Stimulated activated CD8-positive, alpha-beta memory T cell treated with anti-CD3 and anti-CD28 coated beads, Interleukin-15, amount 100 ng/mL, for 24 hours (primary cell): ENCODE measurements at places on chromosomes 7 and 10.

GRCh38 chr10:123755061-123755460 is 88.9 kb downstream of the GPR26 start:
- no peak for DNase-seq

DNA sequence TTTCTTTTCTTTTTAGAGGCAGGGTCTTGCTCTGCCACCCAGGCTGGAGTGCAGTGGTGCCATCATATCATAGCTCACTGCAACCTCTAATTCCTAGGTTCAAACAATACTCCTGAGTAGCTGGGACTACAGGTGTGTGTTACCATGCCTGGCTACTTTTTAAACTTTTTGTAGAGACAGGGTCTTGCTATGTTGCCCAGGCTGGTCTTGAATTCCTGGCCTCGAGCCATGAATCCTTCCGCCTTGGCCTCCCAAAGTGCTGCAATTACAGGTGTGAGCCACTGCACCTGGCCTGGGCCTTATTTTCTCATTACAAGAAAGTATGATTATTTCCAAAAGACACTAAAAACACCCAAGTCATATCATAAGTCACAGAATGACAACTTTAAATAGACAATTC is 106.6 kb downstream of the CDK6 start:
- DNase-seq = no peak

GRCh38 chr7:123360631-123361030 is 160.9 kb upstream of the SLC13A1 start:
- DNase-seq = no peak

DNA sequence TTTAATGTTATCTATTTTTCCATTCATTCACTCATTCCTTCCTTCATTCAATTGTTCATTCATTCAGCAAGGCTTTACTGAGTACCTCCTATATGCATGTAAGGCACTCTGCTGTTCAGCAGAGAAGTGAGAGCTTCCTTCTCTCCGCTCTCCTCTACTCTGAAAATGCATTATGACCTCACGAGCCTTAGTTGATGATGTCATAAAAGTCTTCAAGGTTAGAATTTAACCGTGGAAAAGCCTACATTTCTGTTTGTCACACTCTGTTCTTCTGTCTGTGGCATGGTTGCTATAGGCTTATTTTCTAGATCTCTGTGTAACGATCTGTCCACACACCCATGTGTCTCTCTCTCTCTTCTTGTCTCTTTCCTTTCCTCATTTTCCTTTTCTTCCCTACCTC is 17.1 kb downstream of the ODAD2 start:
- DNase-seq = no peak

GRCh38 chr7:5424749-5425506 is 1.3 kb upstream of the TNRC18 start:
- DNase-seq = no peak

DNA sequence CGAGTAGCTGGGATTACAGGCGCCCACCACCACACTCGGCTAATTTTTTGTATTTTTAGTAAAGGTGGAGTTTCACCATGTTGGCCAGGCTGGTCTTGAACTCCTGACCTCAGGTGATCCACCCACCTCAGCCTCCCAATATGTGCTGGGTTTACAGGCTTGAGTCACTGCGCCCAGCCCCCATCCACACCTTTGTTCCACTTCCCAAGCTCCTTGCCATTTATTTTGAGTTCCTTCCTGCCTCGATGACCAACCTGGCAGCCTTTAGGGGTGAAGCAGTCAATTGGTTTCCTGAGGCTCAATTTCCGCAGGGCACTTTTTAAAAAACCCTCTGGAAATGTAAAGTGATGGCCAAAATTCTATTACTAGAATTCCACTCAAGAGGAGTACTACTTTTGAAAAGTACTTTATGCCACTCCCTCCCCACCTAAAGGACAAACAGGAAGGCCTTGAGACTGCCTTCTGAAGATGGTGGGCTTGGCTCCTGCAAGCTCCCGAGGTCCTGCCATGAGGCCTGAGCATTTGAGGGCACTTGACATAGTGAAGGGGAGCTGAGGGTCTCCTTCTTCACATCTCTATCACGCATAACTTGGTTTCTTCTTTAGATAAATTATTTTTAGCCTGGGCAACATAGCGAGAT is 32.5 kb upstream of the RBM33 start:
- no peak for DNase-seq

GRCh38 chr10:58435297-58435985 is 50.2 kb downstream of the TFAM start:
- DNase-seq = no peak

DNA sequence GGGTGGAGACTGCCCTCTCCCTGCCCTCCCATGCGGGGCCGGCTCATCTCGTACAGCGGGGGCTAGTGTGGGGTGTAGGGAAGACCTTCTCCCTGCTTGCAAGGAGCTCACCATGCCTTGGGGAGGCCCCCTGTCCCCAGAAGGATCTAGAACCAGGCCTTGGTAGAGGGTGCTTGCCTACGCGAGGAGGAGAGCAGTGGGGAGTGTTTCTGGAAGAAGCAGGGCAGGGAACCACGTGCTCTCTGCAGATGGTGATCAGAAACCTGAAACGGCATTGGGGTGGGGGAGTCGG is 2.7 kb downstream of the MAFK start:
- DNase-seq = no peak

DNA sequence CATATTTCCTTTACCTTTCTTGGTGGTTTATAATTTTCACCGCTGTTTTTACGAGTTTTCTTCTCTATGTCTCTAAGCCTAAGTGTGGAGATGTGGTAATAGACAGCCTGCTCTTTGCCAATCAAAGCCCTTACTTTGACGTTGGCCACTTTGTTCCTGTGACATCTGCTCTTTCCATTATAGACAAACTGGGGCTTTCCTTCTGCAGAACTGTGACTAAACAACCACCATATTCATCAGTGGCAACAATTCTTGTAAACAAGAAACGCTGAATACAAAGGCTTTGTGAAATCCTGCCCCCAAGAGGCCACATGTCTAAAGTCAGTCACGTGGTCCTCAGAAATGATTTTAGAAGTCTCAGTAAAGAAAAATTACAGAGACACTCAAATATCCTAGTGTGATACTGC is 59.6 kb upstream of the CAPZA2 start:
- no peak for DNase-seq

- no peak for DNase-seq
Measured at GRCh38 chr10:5457741-5458140, 41.6 kb downstream of the CALML5 start.

DNA sequence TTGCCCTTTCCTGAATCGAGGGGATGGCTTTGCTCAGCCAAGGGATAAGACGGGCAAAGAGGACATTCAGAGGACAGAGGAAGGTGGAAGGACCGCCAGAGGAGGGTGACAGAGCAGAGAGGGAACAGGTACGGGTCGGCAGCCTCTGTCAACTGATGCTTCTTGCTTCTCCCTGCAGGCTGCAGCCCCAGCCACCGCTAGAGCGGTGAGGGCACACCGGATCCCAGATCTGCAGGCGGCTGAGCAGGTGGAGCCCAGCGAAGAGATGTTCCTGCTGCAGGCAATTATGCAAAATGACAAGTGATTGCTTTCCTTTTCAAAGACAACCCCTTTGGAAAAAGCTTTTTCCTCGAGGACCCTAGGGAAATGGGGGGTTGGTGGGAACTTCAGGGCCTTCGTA is 181.9 kb upstream of the ANKRD30A start:
- DNase-seq = no peak

GRCh38 chr10:27620430-27621397 is 116.6 kb downstream of the RAB18 start:
- no peak for DNase-seq

GRCh38 chr7:41628901-41629300 is 74.0 kb downstream of the INHBA start:
- no peak for DNase-seq

DNA sequence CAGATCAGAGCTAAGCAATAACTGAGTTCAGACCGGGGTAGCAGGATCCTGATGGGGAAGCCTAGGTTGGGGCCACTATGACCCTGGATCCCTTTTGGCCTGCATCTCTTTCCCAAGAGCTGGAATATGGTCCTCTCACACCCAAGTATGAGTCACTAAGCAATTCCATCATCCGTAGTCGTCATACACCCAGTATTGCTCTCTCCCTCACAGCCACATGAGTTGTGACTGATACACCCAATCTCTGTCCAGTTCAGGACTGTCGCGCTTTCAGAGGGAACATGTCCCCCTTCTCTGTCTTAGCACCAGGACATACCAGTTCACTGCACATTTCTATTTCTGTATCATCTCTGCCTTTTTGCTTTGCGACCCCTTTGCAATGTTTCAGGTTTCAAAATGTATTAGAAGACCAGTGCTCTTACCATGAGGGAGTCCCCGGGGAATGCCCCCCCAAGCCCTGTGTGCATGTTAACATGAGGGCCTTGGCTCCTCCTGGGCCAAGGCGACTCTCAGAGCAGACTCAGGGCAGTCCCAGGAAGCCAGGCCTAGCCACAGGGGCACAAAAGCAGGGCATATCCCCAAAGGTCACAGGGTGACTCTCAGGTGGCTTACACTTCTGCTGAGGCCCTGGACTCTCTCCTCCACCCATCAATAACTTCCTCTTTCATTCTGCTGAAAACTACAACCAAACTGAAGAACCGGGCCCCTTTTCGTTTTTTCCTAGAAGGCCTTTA is 75.3 kb upstream of the SAMD8 start:
- DNase-seq = no peak

- DNase-seq = no peak
Measured at GRCh38 chr7:418636-419280, 100.9 kb downstream of the PDGFA start.

GRCh38 chr10:70832852-70833528 is 17.2 kb downstream of the SGPL1 start:
- no peak for DNase-seq

- no peak for DNase-seq
Measured at GRCh38 chr10:95820363-95820762, 64.4 kb downstream of the ENTPD1 start.

GRCh38 chr7:158302274-158303070 is 285.2 kb downstream of the PTPRN2 start:
- DNase-seq = no peak

DNA sequence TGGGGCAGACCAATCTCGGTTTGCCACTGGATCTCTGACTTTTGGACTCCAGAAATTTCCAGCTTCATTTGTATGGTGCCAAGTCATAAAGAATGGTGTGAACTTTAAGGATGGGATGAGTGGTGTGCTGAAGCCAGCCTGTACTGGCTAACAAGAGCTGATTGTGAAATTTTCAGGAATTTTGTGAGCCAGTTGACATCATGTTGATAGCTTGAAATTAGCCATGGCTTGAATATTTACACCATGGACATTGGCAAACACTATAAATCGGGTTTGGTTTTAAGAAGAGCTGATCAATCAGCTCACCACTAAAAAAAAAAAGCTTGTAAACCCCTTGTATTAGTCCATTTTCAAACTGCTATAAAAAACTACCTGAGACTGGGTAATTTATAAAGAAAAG is 14.1 kb upstream of the MYH16 start:
- DNase-seq = no peak

GRCh38 chr7:87886875-87887274 is 10.6 kb downstream of the DBF4 start:
- no peak for DNase-seq

DNA sequence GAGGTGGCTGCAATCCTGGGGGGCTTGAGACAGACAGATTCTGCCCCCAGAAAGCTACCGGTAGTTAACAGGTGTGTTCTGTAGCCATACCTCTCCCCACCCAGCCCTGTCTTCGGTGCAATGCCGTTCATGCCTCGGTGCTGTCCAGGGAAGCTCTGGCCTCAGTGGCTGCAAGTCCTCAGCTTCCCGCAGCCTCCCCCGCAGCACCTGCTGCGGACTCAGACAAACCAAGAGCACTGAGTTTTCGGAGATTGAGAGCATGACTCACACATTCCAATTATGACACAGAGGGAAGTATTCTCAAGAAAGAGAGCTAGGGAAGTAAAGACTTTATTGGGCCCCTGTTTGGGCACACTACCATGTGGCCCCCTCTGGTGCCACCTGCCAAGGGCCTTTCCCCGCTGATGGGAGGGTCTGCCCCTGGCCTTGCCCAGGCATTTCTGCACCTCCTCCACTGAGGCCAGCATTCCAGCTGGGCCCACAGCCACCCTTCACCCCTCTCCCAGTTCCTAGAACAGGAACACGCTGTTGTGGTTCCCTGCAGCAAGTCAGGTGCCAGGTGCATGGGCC is 30.2 kb upstream of the EZH2 start:
- DNase-seq = peak; percentile 21

DNA sequence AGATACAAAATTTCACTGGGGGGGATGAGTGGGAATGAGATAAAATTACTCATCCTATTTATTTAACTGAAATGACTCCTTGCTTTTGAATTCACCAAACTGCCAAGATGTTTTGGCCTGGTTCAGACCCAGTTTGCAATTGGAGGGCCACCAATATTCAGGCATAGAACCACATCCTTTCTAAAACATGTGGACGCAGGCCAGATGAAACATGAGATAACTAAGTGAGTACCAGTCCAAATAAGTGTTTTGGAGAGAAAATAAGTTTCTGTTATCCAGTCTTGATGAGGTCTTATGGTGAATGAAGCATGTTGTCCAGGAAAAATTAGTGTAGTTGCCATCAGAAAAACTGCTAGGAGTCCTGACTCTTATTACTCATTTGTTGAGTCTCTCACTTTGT is 36.3 kb upstream of the PDK4 start:
- no peak for DNase-seq

GRCh38 chr10:131651674-131652437 is 249.0 kb upstream of the PPP2R2D start:
- DNase-seq = no peak

- no peak for DNase-seq
Measured at GRCh38 chr10:59325116-59325515, 37.2 kb downstream of the FAM13C start.

DNA sequence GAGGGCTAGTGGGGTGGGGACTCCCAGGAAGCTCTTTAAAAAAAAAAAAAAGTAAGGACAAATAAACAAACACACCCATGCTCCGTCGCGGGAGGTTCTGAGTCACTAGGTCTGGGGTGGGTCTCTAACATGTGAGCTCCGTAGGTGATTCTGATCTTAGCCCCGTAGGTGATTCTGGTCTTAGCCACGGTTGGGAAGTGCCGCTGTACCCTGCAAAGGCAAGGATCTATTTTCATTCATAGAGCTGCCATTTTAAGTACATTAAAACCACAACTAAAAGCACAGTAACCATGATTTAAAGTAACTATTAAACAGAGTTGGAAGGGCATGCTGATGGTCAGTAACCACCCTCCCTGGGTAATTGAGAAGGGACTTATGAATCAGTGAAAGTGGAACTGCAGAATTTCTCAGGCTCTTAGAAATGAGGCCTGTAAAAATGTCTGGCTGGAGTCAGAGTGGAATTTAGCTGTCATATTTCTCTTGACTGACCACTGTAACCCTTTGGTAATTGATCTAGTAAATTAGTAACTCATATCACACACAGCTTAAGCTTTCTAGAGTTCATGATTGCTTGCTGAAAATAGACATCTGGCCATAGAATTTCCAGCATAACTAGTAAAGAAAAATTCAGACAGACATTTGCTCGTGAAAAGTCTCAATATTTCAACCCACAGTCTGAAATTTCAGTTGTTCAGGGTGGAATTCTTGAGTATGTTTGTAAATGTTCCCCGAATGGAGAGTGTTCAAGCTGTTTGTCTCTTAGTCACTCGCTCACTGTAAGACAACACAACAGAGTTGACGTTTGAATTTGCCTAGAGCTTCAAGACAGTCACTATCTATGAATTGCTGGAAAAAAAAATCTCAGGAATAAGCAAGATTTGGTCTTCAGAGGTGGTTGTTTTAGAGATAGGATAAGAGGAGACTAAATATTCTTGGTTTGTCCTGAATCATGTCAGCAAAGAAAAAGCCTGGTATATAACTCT is 34.2 kb upstream of the TCF7L2 start:
- no peak for DNase-seq
